ENCODE measurements at places on chromosomes 1 and 21. TPM values are rescaled to one million over a fixed set of nuclear protein-coding genes. Genes with fewer than 3 reads are reported as not detected.

F3 gene
- total RNA-seq = 1.5 TPM

DNA sequence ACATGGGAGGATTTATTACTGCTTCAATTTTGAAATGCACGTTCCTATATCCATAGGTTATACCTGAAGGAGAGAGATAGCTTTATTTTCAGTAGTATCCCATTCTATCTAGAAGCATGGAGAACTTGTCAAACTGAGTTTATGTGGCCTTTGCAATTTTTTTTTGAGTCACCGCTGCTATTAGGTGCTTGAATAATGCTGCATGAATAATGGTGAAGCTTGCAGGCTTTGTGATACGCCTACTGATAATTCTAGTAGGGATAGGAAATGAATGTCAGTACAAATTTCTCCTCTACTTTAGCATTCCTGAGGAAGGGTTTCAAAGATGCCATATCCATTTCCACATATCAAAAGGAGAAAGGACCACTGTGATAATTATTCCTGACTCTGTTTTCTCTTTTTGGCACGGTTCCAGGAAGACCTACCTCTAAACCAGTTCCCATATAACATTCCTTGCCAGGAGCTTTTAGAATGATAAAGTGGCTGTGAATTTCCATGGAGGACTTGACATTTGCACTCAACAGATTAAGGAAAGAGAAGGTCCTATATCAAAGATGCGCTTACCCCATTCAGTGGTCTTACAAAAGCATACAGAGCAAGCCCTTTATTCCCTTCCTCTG is 83.5 kb downstream of the SPATA46 start:
- H3K4me3 ChIP-seq = no peak overlapping the region
- H3K36me3 ChIP-seq = no peaks in the 10 kb centered on the region
- no peak for DNase-seq
- H3K4me1 ChIP-seq = no peaks in the 10 kb centered on the region

- no peak for DNase-seq
- no peaks in the 10 kb centered on the region for H3K27me3 ChIP-seq
- H3K4me1 ChIP-seq = no peaks in the 10 kb centered on the region
- H3K4me3 ChIP-seq = no peak overlapping the region
These were observed 75.7 kb upstream of the PGBD5 start for GRCh38 chr1:230501849-230502248.

USF1 gene
- total RNA-seq = 29.8 TPM

OR14K1 gene
- total RNA-seq = not detected

DNA sequence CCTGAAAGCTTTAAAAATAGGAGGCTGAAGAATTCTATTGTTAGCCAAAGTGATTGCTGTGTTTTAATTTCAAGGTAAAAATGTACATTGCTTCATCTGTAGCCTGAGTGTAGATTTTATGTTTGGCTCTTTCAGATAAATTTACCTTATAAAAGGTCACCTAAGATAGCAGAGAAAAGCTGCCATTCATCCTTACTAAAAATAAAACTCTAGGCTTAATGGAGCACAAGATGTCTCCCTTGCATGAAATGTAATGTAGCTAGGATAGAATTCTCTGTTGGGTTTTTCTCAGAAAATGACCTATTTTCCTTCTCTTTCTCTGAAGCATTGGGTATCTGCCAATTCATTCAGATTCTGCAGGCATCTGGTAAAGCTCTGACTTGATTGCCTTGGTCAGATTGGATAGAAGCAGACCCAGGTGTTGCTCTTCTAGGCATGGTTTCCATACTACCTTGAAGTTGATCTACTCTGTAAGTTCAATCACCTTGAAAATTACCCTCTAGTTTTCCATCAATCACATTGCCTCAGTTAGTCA is 176.6 kb upstream of the GORAB start:
- no peaks in the 10 kb centered on the region for H3K36me3 ChIP-seq
- no peak overlapping the region for H3K4me3 ChIP-seq
- H3K27me3 ChIP-seq = no peaks in the 10 kb centered on the region
- H3K27ac ChIP-seq = no peak overlapping the region
- H3K4me1 ChIP-seq = no peaks in the 10 kb centered on the region
- no peak for DNase-seq

- no peak for DNase-seq
- peak overlapping the region; percentile 16 for H3K27ac ChIP-seq
- no peak overlapping the region for H3K4me3 ChIP-seq
- H3K36me3 ChIP-seq = no peaks in the 10 kb centered on the region
These were observed 12.2 kb upstream of the ARHGEF10L start for GRCh38 chr1:17527036-17527914.

DNA sequence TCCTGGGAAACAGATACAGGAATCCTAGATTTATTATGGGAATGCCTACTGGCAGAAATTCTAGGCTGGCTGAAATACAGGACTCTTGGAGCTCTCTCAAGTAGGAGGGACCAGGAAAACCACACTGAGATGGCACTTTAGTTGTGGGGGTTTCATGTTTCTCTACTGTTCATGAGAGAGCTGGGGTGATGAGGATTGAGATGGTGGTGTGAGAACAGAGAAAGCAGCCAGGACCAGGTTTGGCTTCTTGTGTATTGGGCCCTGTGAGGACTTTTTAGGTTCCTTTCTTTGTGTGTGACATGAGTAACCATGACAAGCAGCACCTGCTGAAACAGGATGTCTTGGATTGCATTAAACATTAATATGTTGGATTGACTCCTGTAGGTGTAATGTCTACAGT is 4.9 kb downstream of the ARID1A start:
- peak overlapping the region; percentile 92 for H3K27ac ChIP-seq
- no peaks in the 10 kb centered on the region for H3K36me3 ChIP-seq
- peak overlapping the region; percentile 89 for H3K4me3 ChIP-seq
- no peaks in the 10 kb centered on the region for H3K27me3 ChIP-seq
- DNase-seq = no peak

- no peak overlapping the region for H3K4me3 ChIP-seq
- no peaks in the 10 kb centered on the region for H3K4me1 ChIP-seq
- H3K36me3 ChIP-seq = no peaks in the 10 kb centered on the region
- DNase-seq = no peak
- no peak overlapping the region for H3K27ac ChIP-seq
- H3K27me3 ChIP-seq = no peaks in the 10 kb centered on the region
These were observed 172.0 kb downstream of the CDC7 start for GRCh38 chr1:91672601-91673161.

DNA sequence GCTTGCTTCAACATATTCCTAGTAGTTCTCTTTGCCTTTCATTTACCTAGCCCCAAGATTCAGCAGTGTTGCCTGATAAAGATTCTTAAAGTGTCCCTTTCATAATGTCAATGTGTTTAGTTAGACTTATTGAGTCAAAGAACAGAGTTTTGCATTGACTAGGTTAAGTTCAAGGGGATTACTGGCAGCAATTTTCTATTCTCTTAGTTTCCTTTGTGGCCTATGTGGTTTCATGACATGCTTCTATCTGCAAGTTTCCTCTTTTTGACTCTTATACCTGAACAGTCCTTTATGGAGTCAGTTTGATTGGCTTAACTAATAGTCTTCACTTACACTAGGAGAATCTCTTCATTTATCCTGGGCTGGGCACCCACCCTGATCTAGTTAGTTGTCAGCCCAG is 151.3 kb downstream of the ADGRL4 start:
- no peak overlapping the region for H3K4me3 ChIP-seq
- H3K27ac ChIP-seq = no peak overlapping the region
- no peak for DNase-seq
- H3K36me3 ChIP-seq = no peaks in the 10 kb centered on the region
- H3K27me3 ChIP-seq = no peaks in the 10 kb centered on the region

- no peak overlapping the region for H3K27ac ChIP-seq
- no peaks in the 10 kb centered on the region for H3K27me3 ChIP-seq
- H3K4me3 ChIP-seq = no peak overlapping the region
- H3K36me3 ChIP-seq = no peaks in the 10 kb centered on the region
- H3K4me1 ChIP-seq = no peaks in the 10 kb centered on the region
- no peak for DNase-seq
These were observed 698 bp upstream of the NTMT2 start for GRCh38 chr1:170145061-170145460.

CAPN8 gene
- 2.1 TPM for total RNA-seq

- peaks cover 7% of the 10 kb centered on the region for H3K4me1 ChIP-seq
- no peak overlapping the region for H3K27ac ChIP-seq
- H3K4me3 ChIP-seq = no peak overlapping the region
These were observed 7.1 kb downstream of the DMRTA2 start for GRCh38 chr1:50416150-50416527.

GRCh38 chr1:10704368-10704882 is 92.0 kb downstream of the CASZ1 start:
- no peaks in the 10 kb centered on the region for H3K27me3 ChIP-seq
- H3K4me3 ChIP-seq = no peak overlapping the region
- H3K27ac ChIP-seq = no peak overlapping the region
- H3K36me3 ChIP-seq = peaks cover 17% of the 10 kb centered on the region

DNA sequence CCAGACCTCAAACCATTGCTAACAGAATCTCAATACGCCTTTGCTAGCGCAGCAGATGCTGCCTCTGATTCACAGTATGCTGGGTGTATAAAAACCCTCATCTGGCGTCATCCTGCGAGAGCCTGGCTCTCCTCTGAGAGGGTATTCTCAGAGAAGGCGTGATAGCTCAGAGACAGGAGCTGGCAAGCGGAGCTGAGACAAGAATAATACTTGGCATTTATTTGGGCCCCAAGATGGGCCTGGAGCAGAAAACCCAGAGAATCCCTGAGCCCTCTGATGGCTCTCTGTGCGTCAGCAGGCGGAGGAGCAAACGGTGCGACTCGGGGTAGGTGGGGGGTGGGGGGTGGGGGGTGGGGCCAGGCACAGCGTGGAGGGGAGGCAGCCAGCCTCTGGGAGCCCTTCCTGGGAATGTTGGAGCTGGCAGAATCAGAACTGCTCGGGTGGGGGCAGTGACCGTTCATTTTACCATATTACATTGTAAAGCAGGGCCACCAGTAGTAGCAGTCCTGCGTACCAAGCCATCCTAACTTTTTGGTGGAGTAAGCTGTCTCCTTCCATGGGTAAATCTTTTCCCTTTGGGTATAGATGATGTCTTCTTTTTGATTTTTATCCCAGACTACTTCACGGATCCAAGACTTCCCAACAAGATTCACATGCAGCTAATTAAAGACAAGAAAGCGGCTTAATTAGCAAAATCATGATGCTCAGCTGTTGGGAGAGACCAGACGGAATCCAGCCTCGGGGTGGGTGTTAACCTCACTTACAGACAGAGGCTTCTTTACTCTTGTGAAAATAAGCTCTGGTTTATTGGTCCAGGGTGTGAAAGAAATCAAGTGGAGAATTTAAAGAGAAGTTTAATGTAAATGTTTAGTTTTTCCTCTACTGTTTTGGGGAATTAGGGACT is 7.1 kb downstream of the RIIAD1 start:
- H3K4me1 ChIP-seq = no peaks in the 10 kb centered on the region
- no peak overlapping the region for H3K27ac ChIP-seq
- no peaks in the 10 kb centered on the region for H3K36me3 ChIP-seq

- no peak for DNase-seq
- no peaks in the 10 kb centered on the region for H3K27me3 ChIP-seq
- H3K27ac ChIP-seq = no peak overlapping the region
- no peaks in the 10 kb centered on the region for H3K36me3 ChIP-seq
These were observed 87.7 kb downstream of the INTS7 start for GRCh38 chr1:211947396-211948295.

DNA sequence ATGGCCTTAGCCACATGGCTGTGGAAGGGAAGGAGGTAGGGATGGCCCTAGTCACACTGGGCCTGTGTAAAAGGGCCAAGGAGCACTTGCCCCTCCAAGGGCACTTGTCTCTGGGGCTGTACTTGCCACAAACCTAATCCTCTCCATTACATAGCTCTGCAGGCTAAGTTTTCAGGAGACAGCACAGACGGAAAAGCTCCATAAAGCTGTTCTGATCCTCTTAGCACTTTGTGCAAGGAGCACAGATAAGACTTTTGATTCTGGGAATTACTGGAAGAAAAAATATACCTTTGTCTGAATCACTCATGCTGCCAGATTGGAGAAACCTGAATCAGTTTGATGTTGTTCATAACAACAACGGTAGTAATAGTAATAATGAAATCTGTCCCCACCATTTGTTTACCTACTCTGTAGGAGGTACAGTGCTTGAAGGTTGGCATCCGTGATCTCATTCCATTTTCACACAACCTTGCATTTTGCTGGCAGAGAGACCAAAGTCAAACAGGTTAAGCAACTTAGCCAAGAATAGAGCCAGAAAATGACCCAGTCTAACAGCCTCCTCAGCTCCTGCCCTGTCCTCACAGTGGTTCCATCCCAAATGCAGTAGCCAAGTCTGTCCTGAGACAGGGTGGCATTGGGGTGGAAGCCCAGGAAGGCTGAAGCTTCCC is 207.1 kb downstream of the ROR1 start:
- no peak overlapping the region for H3K27ac ChIP-seq
- H3K4me3 ChIP-seq = no peak overlapping the region
- H3K4me1 ChIP-seq = no peaks in the 10 kb centered on the region
- no peaks in the 10 kb centered on the region for H3K36me3 ChIP-seq
